ENCODE measurements at places on chromosomes 11 and 22.
A peak's percentile ranks its signal among the peaks of the same experiment; 100 is the strongest.

GRCh38 chr11:104422324-104422944, 258.5 kb upstream of the PDGFD start:
- DNase-seq: no peak

DNA sequence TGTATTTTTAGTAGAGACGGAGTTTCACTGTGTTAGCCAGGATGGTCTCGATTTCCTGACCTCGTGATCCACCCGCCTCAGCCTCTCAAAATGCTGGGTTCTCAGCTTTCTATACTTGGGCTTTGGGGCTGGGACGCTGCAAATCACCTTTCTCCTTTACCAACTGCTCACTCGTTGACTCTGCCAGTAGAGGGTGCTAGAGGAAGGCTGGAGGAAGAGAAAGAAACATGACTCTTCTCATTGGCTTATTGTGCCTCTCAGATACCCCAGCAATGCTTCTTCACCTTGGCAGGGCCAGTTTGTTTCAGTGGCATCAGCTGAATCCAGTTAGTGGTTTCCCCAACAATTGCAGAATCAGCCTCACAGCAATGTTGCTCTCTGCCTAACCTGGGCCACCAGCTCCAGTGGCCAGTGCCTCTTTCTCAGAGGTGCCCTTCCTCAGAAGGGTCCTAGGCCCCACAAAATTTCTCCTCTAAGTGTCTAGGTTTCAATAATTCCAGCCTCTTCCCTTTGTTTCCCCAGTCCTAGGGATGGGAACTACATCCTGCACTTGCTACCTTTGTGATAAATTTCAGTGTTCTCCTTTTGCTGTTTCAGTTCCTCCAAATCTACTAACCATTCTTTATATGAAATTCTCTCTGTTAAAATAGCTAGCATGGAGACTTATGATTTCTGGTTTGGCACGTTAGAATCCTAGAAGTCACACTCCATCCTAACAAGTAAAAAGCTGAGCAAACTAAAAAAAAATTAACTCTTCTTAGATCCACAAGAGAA, 71.5 kb upstream of the VSTM5 start:
- DNase-seq: no peak

DNA sequence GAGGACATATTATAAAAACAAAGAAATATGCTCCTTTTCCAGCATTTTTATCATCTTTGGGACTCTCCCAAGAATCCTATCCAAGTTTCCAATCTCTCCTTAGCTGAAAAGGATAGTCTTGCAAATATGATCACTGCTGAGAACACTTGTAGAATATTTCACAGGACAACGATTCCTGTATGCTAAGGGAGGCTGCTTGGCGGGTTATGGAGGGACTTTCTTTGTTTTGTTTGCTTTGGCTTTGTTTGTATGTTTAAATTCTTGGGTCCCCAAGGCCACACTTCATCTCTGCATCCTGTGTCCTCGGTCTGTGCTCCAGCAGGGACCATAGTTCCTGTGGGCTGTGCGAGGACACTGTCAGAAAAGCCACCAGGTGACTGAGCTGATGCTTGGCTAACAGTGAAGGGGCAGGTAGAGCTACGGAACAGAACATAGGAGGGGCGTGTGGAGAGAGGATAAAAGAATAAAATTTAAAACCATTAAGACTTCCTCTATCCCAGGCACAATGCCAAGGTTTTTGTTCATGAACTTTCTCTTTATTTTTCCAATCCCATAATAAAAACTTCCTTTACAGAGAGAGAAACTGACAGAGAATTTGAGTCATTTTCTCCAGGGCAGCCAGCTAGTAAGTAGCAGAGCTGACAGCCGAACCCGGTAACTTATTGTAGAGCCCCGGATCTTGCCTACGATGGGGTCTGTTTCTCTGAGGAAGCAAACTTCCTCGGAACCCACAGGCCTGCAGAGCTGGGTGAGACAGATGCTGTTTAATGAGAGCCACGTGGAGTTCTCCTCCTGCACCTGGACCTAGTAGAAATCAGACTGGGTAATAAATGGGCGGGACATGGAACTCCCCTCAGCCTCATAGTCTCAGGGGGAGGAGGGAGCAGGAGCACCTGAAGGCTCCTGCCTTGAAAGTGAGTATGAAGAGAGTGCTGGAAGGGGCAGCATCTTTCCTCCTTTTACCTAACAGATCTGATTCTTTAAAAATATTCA, at the start of gene IZUMO1R:
Gene IZUMO1R, plus strand, starts transcription at position 615 of the 993 bp plus-strand sequence. CDS start 1,057 bp downstream, outside the sequence.
- DNase-seq: no peak

DNA sequence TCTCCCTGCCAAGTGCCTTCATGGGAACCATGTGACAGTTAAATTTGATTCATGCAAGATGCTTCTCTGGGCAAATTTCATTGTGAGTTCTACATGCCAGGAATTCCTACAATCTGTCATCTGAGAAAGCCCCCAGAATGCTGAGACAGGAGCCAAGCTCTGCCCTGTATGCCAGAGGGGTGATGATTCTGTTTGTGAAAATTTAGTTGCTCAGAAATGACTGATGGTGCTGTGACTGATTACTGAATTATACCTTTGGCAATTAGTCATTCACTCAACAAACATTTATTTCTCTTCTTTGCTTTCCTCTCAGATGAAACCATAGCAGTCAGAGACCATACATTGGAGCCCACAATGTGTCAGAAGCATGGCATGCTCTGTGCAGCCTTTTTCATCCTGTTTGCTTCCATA, 69.0 kb upstream of the ZBED5 start:
- no peak for DNase-seq

- no peak for DNase-seq
These were observed 4.7 kb upstream of the C11orf96 start for GRCh38 chr11:43937434-43938411.

GRCh38 chr11:34575261-34575660, 45.6 kb upstream of the EHF start:
- DNase-seq: no peak

DNA sequence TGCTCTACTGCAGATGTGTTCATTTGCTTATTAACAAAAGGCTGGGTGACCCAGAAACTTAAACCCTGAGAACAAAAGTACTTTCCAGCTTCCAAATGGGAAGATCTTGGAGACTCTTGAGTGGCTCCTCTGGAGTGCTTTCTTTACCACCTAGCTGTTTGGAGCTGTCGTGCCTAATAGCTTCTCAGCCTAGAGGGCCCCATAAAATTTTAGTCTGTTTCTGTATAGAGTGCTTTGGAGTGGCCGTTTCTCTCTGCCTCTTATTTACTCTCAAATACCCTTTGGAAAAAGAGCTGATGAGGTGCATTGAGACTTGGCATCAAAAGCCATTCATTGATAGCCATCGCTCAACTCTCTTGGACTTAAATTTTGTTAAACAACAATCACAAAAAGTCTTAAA, 50.7 kb downstream of the ZNRF3 start:
- no peak for DNase-seq

- no peak for DNase-seq
These were observed 16.1 kb upstream of the MS4A7 start for GRCh38 chr11:60362241-60362640.

DNA sequence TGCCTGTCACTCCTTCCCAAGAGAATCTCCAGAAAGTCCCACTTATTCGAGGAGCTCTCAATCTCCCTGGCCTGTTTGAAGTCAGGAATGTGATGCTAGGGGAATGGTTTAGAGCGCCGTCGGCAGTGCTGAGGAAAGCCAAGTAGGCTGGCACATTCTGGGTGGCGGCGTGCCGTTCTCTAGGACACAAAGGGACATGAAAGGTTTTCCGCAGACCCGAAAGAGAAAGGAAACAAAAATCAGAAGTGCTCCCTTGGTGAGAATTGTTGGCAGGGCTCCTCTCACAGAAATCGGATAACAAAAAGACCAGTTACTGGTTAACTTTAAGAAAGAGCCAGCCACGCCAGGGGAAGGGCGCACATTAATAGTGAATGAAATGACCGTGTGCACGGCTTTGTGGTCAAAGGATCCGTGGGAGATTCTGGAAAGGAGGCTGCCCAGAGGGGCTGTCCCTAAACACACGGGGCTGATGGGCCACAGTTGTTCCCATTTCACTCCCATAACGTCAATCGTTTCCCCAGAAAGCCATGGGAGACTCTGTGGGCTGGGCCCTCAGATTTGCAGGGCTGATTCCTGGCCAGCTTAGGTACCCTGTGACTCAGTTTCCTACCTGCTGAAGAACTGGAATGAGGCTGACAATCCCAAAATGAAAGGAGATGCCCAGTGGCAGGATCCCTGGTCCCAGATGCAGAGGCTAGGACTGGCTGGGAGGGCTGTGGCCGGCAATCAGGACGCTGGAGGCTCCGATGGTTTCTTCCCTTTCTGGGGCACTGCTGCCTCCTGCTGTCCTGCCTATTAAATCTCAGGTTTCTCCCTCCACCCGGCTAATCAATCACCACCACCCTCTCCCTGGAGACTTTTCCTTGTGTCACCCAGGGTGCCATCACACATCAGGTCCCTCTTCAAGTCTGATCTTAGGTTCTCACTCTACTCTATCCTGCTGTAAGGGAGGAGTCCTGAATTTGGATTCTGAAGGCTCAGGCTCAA, 82.3 kb downstream of the RCN1 start:
- peak; percentile 49 for DNase-seq

GRCh38 chr11:61482513-61482912, 26.0 kb upstream of the LRRC10B start:
- no peak for DNase-seq

DNA sequence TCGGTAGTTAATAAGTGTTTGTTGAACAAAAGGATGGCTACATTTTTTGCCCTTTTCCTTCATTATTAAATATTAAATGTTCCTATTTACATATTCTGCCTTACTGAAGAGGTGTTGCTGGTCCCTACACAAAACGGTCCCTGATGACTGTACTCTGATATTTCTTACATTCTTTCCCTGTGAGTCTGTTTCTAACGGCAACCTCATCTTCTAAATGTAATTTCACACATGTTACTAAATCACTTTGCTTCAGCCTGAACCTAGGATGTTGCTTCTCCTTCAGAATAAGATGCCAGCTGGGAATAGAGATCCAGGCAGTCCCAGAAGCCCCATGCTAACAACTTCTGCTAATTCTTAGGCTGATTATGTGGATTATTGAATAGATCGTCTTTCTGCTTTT, 50.3 kb downstream of the SPON1 start:
- DNase-seq: no peak

DNA sequence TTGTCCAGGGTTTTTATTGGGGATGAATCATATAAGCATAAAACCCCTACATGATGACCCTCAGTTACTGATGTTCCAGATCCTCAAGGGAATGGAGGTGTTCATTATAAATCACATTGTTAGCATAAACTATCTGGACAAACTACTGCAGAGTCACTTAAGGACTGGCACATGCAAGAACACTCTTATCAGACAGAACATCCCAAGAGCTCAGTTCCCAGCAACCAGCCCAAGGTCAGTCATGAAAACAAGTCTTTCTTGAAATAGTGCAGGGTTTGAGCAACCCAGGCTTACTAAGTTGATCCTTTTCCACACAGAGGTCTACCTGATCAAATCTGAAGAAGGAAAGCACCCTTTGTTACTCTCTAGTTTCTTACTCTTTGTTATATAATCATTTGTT, 13.5 kb upstream of the PTS start:
- DNase-seq: no peak

DNA sequence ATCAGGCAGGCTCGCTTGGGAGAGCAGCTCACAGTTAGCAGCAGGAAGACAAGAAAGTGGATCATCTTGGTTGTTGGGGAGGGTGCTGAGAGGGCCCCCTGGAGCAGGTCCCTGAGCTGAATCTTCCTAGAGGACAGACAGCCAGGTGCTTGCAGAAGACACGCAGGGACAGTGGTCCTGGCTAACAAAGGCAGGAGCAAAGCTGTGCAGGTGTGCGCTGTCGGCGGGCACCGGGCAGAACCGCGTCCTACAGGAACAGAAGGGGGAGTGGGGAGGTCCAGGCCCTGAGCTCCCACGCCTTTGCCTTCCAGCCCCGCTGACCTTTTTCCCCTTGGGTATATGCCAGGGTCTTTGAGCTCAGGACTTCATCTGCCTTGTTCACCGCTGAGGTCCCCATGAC, 30.1 kb upstream of the PARVB start:
- DNase-seq: no peak

- no peak for DNase-seq
These were observed 402.8 kb downstream of the NXPE2 start for GRCh38 chr11:115080923-115081680.

DNA sequence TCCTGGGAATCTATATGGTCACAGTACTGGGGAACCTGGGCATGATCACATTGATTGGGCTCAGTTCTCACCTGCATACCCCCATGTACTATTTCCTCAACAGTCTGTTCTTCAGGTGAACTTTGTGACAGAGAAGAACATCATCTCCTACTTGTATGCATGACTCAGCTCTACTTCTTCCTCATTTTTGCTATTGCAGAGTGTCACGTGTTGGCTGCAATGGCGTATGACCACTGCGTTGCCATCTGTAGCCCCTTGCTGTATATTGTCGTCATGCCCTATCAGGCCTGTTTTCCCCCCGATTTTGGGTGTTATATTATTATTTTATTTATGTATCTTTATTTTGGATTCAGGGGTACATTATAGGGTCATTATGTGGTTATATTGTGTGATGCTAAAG, 2.4 kb upstream of the OR8G1 start:
- no peak for DNase-seq

GRCh38 chr11:33775467-33775807, 1.1 kb upstream of the FBXO3 start:
- no peak for DNase-seq

DNA sequence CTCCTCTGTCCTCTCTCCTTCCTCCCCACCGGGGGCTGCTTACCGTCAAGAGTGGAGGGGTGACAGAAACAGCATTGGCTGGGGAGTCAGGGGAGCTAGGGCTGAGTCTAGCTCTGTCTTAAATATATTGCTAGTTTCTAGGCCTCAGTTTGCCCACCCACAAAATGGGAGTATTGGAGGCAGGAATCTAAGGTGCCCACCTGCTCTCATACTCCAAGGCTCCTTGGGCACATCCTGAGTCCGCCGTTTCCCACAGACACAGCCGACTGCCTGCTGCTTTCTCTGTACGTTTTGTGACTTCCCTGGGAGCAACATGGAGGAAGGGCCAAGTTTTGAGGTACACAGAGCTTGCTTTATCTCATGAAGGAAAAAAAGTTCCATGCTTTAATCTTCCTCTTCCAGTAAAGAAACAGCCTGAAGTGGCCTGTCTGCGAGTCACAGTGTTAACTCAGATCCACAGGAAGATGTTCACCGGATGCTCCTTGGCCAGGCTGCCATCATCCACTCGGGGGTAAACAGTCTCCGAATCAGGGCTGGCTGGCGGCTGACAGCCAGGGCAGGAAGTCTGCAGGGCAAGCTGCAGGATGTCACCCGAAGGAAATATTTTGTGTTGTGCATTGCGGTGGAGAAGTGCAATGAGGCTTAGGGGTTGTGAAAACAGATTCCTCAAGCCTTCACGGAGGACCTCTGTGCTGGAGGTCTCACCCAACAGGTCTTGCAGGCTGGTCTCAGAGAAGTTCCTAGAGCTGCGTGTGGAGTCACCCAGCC, 11.0 kb upstream of the CERK start:
- DNase-seq: peak; percentile 35

- DNase-seq: no peak
These were observed 51.6 kb upstream of the SYT13 start for GRCh38 chr11:45337583-45338360.

- DNase-seq: no peak
These were observed 10.0 kb downstream of the CNTF start for GRCh38 chr11:58632510-58632909.

GRCh38 chr11:22624742-22625447, 728 bp downstream of the FANCF start:
- peak; percentile 71 for DNase-seq

All from left ventricle myocardium superior (tissue), 1 donor.